ENCODE measurements at places on chromosomes 2 and 18. TPM values are rescaled to one million over a fixed set of nuclear protein-coding genes. Genes with fewer than 3 reads are reported as not detected.
A peak's percentile ranks its signal among the peaks of the same experiment; 100 is the strongest.

- no peak for DNase-seq
- H3K27me3 ChIP-seq: no peaks in the 10 kb centered on the region
- H3K36me3 ChIP-seq: peaks cover 12% of the 10 kb centered on the region
- no peak overlapping the region for H3K4me3 ChIP-seq
- H3K27ac ChIP-seq: no peak overlapping the region
These were observed 6.5 kb downstream of the RNF103 start for GRCh38 chr2:86617153-86617552.

CHRND gene
- total RNA-seq: not detected

DNA sequence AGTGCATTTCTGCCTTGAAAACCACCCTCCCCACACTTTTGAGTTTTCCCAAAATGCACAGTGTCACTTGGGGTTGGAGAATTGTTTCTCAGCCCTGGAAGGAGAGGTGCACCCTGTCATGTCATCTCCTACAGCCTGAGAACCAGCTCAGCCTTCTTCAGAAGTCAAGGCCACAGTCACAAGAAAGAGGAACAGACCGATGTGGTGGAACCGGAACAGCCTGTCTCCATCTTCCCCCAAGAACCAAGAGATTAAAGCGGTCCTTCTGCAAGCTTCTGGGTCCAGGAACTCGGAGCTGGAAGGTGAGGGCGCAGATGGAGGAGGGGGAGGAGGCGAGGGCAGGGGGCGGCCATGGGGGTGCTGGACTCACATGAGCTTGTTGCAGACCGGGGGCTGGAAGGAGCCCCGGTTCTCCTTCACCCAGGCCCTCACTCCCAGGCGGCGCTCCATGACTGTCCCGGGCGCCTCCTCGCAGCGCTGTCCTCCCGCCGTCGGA is 248 bp downstream of the HAAO start:
- H3K36me3 ChIP-seq: peaks cover 1% of the 10 kb centered on the region
- peaks cover 3% of the 10 kb centered on the region for H3K27me3 ChIP-seq
- peaks cover 21% of the 10 kb centered on the region for H3K4me1 ChIP-seq
- peak overlapping the region; percentile 78 for H3K4me3 ChIP-seq
- no peak for DNase-seq

DNA sequence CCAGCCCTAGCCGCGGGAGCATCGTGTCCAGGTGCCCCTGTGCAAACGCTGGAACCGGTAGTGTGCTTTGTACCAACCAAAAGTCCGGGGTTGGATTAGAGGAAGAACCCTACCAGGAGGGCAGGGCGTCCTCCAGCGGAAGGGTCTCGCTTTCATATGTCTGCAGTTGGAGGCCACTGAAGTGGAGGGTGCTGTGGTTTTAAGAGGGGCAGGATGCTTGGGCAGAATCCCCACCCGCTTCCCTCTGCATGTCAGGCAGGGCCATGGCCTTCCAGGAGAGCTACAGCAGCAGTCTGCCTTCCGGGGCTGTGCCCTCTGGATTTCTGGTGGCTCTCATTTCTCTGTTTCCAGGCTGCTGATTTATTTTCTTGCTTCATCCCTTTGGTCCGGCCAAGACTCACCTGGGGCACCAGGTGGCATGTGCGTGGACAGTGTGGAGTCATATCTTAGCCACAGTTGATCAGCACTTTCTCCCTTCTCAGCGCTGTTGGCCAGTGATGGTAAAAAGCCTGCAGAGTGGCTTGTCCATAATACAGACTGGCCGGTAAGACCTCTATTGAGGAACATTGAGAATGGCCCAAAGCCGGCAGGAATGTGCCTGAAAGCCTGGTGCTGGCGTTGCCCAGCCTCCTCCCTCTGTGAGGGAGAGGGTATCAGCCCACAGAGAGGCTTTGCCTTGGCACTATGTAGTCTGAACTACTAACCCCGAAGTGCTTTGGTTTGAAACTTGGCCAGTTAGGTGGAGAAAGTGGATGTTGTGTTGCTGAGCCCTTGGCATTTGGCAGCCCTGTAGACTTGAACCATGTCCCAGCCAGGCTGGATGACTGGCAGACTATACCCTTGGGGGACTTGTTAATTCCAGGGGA is 1.8 kb downstream of the AGAP1 start:
- peaks cover 7% of the 10 kb centered on the region for H3K27me3 ChIP-seq
- H3K27ac ChIP-seq: peak overlapping the region; percentile 88
- no peak for DNase-seq
- peaks cover 31% of the 10 kb centered on the region for H3K4me1 ChIP-seq
- peak overlapping the region; percentile 81 for H3K4me3 ChIP-seq

SLC4A3 gene
- total RNA-seq: 19.7 TPM

DNA sequence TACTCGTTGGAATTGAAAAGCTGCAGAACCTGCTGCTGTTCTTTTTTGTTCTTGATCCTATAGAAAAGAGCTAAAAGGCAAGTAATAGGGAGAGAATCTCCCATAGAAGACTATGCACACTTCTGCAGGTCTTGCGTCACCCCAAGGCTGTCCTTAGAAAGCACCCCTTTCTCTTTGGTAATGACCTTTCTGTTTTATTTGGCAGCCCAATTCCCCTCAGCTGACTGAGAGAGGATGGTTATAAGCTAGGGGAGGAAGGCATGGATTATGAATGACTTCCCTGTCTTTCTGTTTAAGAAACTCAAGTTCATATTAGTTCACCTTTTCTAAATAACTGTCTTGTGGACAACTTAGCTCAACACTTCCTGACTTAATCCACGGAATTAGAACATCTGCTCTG is 122.9 kb downstream of the TXNL1 start:
- no peak overlapping the region for H3K27ac ChIP-seq
- no peak for DNase-seq
- no peaks in the 10 kb centered on the region for H3K4me1 ChIP-seq
- H3K27me3 ChIP-seq: peaks cover 8% of the 10 kb centered on the region
- H3K36me3 ChIP-seq: no peaks in the 10 kb centered on the region

- H3K36me3 ChIP-seq: no peaks in the 10 kb centered on the region
- no peak overlapping the region for H3K27ac ChIP-seq
- peaks cover 30% of the 10 kb centered on the region for H3K27me3 ChIP-seq
- H3K4me1 ChIP-seq: peaks cover 10% of the 10 kb centered on the region
- DNase-seq: no peak
These were observed 3.5 kb upstream of the EMILIN1 start for GRCh38 chr2:27074738-27075565.

DNA sequence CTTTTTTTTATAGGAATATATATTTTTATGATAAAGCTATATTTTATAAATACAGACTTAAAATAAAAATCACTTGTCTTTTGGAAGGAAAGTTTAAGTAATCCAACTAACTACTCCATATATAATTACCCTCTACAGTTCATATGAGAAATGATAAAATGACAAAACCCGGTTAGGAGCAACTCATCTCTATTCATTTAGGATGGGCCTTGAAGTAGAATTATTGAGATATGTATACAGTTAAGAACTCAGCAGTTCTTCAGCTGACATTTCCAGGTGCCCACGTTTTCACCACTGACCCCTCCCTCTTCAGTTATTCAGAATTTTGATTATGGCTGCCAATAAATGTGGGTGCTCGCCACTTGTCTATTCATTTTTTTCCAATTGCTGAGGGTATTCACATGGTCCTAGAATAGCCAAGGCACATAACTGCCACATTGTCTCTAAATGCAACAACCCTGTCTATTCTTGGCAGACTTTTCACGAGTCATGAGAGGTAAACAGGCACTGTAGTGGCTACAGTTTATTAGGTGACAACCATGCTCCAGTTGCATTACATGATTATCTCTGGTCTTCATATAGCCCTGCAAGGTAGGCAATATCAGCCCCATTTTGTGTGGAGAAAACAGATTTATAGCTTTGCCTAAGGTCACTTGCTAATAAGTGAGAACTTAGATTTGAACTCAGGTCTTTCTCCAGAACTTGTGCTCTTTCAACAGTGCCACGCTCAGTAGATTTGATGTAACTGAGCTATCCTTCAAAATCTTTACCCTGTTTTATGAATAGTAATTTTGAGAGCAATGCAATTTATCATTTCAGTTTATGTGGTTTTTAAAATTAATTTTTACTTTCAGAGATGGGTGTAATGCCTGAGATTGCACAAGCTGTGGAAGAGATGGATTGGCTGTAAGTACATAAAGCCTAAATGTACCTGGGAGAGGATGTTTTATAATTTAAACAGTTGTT is 2.9 kb downstream of the DDX1 start:
- DNase-seq: no peak
- H3K4me3 ChIP-seq: no peak overlapping the region
- peaks cover 13% of the 10 kb centered on the region for H3K4me1 ChIP-seq
- H3K27me3 ChIP-seq: no peaks in the 10 kb centered on the region
- H3K36me3 ChIP-seq: peaks cover 22% of the 10 kb centered on the region

DNA sequence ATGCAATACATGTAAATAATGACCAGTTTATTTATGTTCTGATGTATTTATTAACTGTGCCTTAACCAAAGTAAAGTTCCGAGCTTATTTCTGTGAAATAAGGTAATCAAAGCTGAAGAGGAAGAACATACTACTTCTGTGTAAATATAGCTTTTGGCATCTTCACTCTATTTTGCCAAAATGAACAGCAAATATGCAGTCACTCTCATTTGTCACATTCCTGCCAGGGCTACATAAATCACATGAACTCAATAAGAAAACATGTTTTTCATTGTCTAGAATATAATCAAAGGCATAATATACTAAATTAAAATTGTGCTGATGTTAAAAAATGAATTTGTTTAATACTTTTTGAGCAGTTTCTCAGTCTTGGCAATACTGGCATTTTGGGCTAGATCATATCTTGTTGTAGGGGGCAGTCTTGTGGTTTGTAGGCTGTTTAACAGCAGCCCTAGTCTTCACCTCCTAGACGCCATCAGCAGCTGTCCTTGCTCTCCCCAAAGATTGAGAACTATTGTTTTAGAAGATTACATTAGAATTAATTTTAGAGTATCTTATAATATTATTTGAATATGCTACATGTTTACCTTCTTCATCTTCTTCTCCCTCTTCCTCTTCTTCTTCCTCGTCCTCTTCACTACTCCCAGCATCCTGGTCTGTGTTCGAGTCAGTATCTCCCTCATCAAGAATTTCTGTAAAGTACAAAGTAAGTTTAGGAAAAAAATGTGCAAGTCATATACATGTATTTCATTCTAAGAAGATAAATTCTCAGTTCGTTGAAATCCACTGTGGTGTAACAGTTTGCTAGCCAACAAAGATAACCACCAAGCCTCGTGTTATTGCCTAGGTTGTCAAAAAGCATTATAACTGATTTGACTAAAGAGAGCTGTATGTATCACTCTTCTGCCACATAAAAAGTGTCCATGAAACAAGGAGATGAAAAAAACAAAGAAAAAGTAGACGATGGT is 41.5 kb downstream of the CWC22 start:
- no peak overlapping the region for H3K27ac ChIP-seq
- no peaks in the 10 kb centered on the region for H3K4me1 ChIP-seq
- H3K4me3 ChIP-seq: no peak overlapping the region
- H3K36me3 ChIP-seq: peaks cover 23% of the 10 kb centered on the region
- no peak for DNase-seq
- no peaks in the 10 kb centered on the region for H3K27me3 ChIP-seq

PTMA gene
- 1,116 TPM for total RNA-seq

- no peak overlapping the region for H3K4me3 ChIP-seq
- no peak overlapping the region for H3K27ac ChIP-seq
- no peak for DNase-seq
These were observed 463.2 kb upstream of the CDH7 start for GRCh38 chr18:65287652-65288051.

DNA sequence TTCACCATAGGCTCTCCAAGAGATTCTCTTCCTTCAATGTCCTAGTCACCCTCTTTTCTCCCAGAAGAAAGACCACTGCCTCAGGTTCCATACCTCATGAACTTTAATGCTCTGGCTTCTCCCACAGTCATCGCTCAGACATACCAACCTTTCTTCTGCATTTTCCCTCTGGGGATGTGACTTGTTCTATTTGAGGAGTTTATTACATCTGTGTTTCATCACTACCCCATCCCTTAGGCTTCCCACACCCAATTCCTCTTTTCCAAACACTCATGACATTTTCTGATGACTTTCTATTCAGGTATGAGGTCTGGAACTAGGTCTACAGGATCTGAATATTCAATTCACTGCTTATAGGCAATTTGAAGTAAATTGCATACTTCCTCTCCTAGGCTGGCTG is 298.6 kb upstream of the MAP2 start:
- H3K4me3 ChIP-seq: no peak overlapping the region
- no peak overlapping the region for H3K27ac ChIP-seq
- no peaks in the 10 kb centered on the region for H3K36me3 ChIP-seq
- peaks cover 3% of the 10 kb centered on the region for H3K4me1 ChIP-seq
- H3K27me3 ChIP-seq: no peaks in the 10 kb centered on the region
- DNase-seq: no peak

GRCh38 chr2:217958206-217958883 is 44.5 kb downstream of the TNS1 start:
- H3K36me3 ChIP-seq: no peaks in the 10 kb centered on the region
- peaks cover 7% of the 10 kb centered on the region for H3K4me1 ChIP-seq

- no peak for DNase-seq
- H3K4me3 ChIP-seq: no peak overlapping the region
- no peaks in the 10 kb centered on the region for H3K36me3 ChIP-seq
- H3K27me3 ChIP-seq: no peaks in the 10 kb centered on the region
These were observed 678.0 kb upstream of the ZEB2 start for GRCh38 chr2:145197944-145198343.

DNA sequence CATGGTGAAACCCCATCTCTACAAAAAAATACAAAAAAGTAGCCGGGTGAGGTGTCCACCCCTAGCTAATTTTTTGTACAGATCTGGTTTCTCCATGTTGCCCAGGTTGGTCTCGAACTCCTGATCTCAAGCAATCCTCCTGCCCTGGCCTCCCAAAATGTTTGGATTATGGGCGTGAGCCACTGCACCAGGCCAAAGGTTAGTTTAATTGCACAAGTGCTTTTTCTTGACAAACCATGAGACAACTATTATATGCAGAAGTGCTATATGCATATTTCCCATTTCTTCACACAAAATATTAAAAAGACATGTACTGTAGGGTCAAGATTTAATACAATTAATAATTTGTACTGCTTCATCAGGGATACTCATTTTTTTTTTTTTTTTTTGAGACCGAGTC is 5.0 kb upstream of the GGCX start:
- H3K36me3 ChIP-seq: no peaks in the 10 kb centered on the region
- H3K27me3 ChIP-seq: peaks cover 13% of the 10 kb centered on the region
- H3K4me1 ChIP-seq: no peaks in the 10 kb centered on the region
- H3K27ac ChIP-seq: no peak overlapping the region
- no peak overlapping the region for H3K4me3 ChIP-seq

ZNF396 gene
- 4.5 TPM for total RNA-seq

- H3K4me1 ChIP-seq: peaks cover 14% of the 10 kb centered on the region
- no peaks in the 10 kb centered on the region for H3K36me3 ChIP-seq
- H3K4me3 ChIP-seq: no peak overlapping the region
- H3K27me3 ChIP-seq: peaks cover 7% of the 10 kb centered on the region
- DNase-seq: no peak
These were observed 313.7 kb downstream of the CYP26B1 start for GRCh38 chr2:71833855-71834560.

DNA sequence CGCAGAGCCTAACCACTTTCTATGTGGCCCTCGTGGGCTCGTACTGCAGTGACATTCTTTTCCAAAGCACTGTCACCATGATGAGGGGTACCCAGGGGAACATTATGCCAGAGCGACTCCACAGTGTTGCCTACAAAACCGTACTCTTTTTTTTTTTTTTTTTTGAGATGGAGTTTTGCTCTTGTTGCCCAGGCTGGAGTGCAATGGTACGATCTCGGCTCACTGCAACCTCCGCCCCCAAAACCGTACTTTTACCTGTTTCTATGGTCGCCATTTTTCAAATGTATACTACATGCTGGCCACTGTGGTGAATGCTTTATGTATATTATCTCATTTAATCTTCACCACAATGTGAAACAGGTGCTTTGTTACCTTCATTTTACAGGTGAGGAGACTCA is 4.3 kb downstream of the PLEK start:
- H3K27me3 ChIP-seq: peaks cover 4% of the 10 kb centered on the region
- H3K27ac ChIP-seq: no peak overlapping the region
- H3K4me1 ChIP-seq: no peaks in the 10 kb centered on the region
- H3K4me3 ChIP-seq: no peak overlapping the region
- H3K36me3 ChIP-seq: no peaks in the 10 kb centered on the region
- no peak for DNase-seq

Measured in progenitor cell of endocrine pancreas (in vitro differentiated cells).